Stimulated activated naive CD8-positive, alpha-beta T cell treated with anti-CD3 and anti-CD28 coated beads, Interleukin-15, Interleukin-2, amounts not matched to agents 100 U/mL and 50 U/mL, for 24 hours (primary cell): ENCODE measurements at places on chromosomes 7 and 10.

DNA sequence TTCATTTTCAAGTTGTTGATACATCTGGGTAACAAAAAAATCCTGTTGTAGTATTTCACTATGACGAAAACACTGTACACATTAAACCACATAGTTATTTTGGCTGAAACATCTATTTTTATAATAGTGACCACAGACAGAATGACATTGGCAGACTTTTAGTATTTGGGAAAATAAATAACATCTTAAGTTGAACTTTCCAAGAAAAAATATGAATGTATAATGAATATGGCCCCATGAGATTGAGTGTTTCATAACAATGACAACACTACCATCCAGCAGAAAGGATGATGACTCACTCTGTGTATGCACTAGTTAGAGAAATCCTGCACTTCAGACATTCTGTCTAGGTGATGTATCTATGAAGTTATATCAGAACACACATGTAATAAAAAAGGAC is 118.1 kb downstream of the SEMA3D start:
- DNase-seq: no peak

- DNase-seq: no peak
Measured at GRCh38 chr7:30202671-30203070, 67.9 kb downstream of the MTURN start.

- DNase-seq: no peak
Measured at GRCh38 chr10:46325021-46325420, 38.2 kb downstream of the ANTXRL start.

- no peak for DNase-seq
Measured at GRCh38 chr7:122597277-122597676, 101.6 kb downstream of the RNF133 start.

- DNase-seq: no peak
Measured at GRCh38 chr7:96996958-96997511, 8.3 kb upstream of the DLX6 start.

GRCh38 chr10:64408391-64409183 is 887.4 kb downstream of the REEP3 start:
- no peak for DNase-seq

- DNase-seq: no peak
Measured at GRCh38 chr7:115649429-115649828, 381.1 kb downstream of the TFEC start.

DNA sequence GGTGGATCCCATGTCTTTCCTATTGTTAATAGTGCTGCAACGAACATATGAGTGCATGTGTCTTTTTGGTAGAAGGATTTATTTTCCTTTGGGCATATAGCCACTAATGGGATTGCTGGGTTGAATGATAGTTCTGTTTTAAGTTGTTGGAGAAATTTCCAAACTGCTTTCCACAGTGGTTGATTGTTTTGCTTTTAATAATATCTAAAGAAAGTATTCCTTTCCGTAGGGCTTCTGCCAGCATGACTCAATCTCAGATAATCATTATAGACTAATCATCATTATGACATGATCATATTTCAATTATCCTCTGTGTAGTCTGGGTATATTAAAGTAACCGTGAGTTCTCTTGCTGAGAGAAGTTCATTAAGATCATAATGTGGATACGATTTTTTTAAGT is 110.2 kb upstream of the KMT2E start:
- no peak for DNase-seq

DNA sequence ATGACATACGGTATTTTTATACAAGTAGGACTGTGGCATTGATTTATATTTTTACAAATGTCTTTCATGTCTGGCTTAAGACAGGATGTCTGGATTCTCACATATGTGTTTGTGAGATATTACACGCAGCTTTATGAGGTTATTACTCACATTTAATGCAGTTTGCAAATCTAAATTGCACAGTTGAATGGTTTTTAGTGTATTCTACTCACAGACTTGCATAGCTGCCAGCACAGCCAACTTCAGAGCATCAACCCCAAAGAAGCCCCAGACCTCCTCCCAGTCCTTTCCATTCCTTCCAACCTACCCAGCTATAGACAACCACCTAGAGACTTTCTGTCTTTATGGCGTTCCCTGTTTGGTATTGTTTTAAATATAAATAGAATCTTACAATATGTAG is 193.8 kb upstream of the SHH start:
- no peak for DNase-seq

DNA sequence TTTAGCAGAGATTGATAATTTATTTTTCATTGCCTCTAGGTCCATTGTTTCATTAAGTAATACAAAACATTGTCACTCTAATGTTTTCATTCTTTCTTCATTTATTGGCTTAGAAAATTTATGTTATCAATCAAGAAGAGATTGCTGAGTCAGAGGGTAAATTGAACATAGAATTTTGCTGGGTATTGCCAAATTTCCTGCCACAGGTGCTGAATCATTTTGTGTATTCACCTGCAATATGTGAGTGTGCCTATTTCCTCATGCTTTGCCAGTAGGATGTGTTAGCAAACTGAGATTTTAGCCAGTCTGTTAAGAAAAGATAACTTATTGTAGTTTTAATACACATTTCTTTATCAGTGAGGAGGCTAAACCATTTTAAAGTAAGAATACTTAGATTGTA is 38.0 kb downstream of the MARCHF5 start:
- no peak for DNase-seq
